ENCODE measurements at places on chromosomes 6 and 20. TPM values are rescaled to one million over a fixed set of nuclear protein-coding genes. Genes with fewer than 3 reads are reported as not detected.
A peak's percentile ranks its signal among the peaks of the same experiment; 100 is the strongest.

- H3K27ac ChIP-seq = no peak overlapping the region
- no peak for DNase-seq
- no peak overlapping the region for H3K4me3 ChIP-seq
- H3K27me3 ChIP-seq = no peaks in the 10 kb centered on the region
- peaks cover 6% of the 10 kb centered on the region for H3K4me1 ChIP-seq
Measured at GRCh38 chr6:81861281-81861680, 108.8 kb upstream of the TENT5A start.

- H3K4me3 ChIP-seq = no peak overlapping the region
- peaks cover 60% of the 10 kb centered on the region for H3K36me3 ChIP-seq
- no peaks in the 10 kb centered on the region for H3K27me3 ChIP-seq
- H3K27ac ChIP-seq = no peak overlapping the region
- DNase-seq = no peak
- no peaks in the 10 kb centered on the region for H3K4me1 ChIP-seq
Measured at GRCh38 chr20:44945261-44945660, 14.9 kb downstream of the TOMM34 start.

GRCh38 chr6:7165002-7165889, 57.5 kb downstream of the RREB1 start:
- H3K4me1 ChIP-seq = peaks cover 27% of the 10 kb centered on the region
- peak; percentile 57 for DNase-seq

DNA sequence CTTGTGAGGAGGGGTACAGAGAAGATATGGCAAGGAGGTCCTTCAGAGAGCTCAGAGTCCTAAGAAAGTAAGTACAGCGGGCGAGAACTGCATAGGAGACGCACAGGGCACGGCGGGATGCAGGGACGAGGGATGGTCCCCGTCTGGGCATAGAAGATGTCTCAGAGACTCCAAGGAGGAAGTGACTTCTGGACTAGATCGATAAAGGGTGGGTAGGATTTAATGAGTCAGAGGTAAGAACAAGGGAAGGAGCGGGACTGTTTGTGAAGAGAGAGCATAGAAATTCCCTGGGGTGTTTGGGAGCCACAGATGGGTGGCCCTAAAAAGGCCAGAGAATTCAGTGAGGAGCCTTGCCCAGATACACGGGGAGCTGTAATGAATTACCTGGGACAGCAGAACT, 69.1 kb downstream of the FAM120B start:
- no peak for DNase-seq
- H3K4me1 ChIP-seq = peaks cover under 1% of the 10 kb centered on the region
- H3K4me3 ChIP-seq = no peak overlapping the region
- H3K27ac ChIP-seq = no peak overlapping the region
- peaks cover 9% of the 10 kb centered on the region for H3K36me3 ChIP-seq

Gene ZGPAT
- 25.5 TPM for total RNA-seq

- DNase-seq = no peak
- H3K4me3 ChIP-seq = no peak overlapping the region
- no peaks in the 10 kb centered on the region for H3K36me3 ChIP-seq
Measured at GRCh38 chr6:6751266-6751596, 162.7 kb downstream of the LY86 start.

Gene DUSP15
- 1.2 TPM for total RNA-seq

Gene SLC12A5
- 15.2 TPM for total RNA-seq

DNA sequence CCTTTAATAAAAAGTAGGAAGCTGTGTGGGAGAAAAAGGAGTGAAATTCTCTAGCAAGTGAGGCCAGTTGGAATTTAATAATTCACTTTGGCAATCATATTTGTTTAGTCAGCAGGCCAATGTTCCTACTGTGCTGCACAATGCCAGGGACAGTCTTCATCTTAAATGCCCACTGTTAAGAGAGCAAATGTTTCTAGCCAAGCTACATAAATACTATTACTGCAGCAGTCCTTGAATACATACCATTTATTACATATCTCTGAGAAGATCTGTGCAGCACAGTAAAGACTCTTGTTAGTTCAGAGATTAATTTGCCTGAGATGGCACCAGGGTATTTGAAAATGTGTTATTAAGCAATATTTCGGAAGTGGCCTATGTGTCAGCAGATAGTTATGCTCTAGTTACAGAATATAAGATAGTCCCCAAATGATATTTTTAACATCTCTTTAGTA, 105.4 kb downstream of the OGFRL1 start:
- peaks cover 19% of the 10 kb centered on the region for H3K4me1 ChIP-seq
- H3K27ac ChIP-seq = no peak overlapping the region
- H3K36me3 ChIP-seq = peaks cover 14% of the 10 kb centered on the region
- no peaks in the 10 kb centered on the region for H3K27me3 ChIP-seq
- H3K4me3 ChIP-seq = no peak overlapping the region

Gene PGM3
- total RNA-seq = 151 TPM

Gene MCHR2
- not detected for total RNA-seq

- no peak for DNase-seq
- H3K27me3 ChIP-seq = no peaks in the 10 kb centered on the region
Measured at GRCh38 chr6:30206152-30206551, 7.1 kb downstream of the TRIM26 start.

Gene RCAN2
- 9.9 TPM for total RNA-seq

DNA sequence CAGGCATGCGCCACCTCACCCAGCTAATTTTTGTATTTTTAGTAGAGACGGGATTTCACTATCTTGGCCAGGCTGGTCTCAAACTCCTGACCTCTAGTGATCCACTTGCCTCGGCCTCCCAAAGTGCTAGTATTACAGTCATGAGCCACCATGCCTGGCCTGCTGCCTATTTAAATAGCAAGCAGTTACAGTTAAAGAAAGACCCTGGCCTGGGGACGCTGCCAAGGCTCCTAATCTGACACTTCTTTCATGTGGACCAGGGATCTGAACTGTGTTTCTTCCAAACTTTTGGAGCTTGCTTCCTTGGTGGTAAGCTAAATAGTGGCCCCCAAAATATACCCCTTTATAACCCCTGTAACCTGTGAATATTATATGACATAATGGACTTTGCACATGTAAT, 15.3 kb downstream of the PPARD start:
- H3K27ac ChIP-seq = no peak overlapping the region
- peaks cover 8% of the 10 kb centered on the region for H3K36me3 ChIP-seq
- no peak for DNase-seq

Gene MRAP2
- total RNA-seq = 0.20 TPM

DNA sequence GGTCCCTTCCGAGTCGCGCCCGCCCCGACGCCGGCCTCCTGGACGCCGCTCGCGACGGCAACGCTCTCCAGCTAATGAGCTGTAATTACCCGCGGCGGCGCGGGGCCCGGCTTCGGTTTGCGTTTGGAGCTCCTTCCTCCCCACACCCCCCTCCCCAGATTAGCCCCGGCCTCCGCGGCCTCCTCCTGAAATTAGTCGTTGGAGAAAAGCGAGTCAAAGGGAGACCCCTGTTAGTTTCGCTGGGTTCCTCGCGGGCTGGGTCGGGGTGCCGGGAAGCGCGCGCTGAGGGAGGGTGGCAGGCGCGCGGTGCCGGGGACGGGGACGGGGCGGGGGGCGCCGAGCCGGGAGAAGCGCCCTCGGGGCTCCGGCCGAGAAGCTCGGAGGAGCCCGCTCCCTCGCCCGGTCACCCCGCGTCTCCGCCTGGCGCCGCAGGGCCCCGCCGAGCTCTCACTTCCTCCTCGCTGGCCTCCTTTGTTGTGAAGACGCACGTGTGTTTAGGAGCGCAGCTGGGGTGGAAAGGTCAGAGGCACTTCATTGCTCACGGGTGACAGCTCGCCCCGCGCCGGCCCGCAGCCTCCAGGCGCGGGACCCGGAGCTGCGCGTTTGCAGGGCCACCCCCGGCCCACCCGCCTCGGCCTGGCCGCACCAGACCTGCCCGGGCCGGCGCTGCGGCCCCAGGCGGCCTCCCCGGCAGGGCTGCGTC, 4.9 kb downstream of the FOXC1 start:
- H3K4me3 ChIP-seq = peak overlapping the region; percentile 70
- no peaks in the 10 kb centered on the region for H3K36me3 ChIP-seq
- no peak for DNase-seq
- H3K4me1 ChIP-seq = peaks cover 11% of the 10 kb centered on the region

DNA sequence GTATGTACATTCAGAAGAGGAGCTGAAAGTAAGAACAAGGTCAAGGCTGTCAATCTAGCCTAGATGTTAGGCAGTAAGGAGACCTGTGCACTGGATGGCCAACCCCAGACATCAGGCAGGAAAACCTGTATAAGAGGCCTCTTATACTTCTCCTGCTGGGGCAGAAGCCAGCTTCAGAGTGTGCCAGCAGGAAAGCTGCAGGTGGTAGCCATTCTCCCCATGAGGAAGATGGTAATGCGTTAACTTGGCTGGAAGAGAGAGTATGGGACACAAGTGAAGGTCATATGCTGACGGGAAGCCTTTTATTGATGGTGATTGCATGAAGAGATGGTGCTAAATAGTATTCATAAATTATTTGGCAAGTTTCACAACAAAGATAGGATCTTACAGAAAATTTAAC, 20.6 kb downstream of the NHLRC1 start:
- no peaks in the 10 kb centered on the region for H3K36me3 ChIP-seq
- no peak overlapping the region for H3K4me3 ChIP-seq

GRCh38 chr6:91822581-91822980, 1235.7 kb upstream of the MAP3K7 start:
- no peaks in the 10 kb centered on the region for H3K4me1 ChIP-seq
- no peak overlapping the region for H3K27ac ChIP-seq
- H3K4me3 ChIP-seq = no peak overlapping the region
- no peaks in the 10 kb centered on the region for H3K27me3 ChIP-seq

GRCh38 chr6:145809211-145809610, 5.4 kb downstream of the FBXO30 start:
- DNase-seq = no peak
- no peak overlapping the region for H3K4me3 ChIP-seq

Gene SIM1
- total RNA-seq = not detected

Data from astrocyte (in vitro differentiated cells and primary cell).